ENCODE measurements at places on chromosomes 1 and 21.

DNA sequence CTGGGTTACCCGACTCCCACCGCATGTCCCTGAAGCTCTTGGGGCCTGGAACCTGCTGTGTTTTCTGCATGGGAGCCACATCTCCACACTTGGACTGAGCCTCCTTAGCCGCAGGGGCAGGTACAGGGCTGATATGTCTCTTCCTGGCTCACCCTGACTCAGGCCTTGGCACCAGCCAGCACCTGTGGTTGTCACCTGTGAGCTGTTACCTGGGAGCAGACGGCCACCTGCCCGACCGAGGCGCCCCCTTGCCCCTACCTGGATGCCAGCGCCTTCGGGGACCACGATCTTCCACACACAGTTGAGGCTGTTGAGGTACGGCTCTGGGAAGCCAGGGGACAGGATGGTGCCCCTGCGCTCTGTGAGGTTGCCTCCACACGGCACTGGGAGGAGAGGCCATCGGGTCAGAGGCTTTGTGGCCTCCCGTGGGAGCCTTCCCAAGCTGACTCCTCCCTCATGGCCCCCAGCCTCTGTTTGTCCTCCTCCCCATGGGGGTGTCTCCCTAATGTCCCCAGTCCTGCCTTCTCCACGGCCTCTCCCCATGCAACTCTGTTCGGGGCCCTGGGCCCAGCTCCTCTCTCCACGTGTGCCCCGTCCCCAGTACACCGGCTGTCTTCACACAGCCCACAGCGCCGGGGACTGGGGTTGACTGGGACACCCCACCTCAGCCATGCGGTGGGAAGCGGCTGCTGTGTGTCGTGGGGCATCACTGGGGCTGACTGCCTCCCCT lies 152.0 kb downstream of the ZSCAN20 start:
- no peak for DNase-seq

GRCh38 chr1:201153474-201154388 lies 543 bp downstream of the TMEM9 start:
- no peak for DNase-seq

DNA sequence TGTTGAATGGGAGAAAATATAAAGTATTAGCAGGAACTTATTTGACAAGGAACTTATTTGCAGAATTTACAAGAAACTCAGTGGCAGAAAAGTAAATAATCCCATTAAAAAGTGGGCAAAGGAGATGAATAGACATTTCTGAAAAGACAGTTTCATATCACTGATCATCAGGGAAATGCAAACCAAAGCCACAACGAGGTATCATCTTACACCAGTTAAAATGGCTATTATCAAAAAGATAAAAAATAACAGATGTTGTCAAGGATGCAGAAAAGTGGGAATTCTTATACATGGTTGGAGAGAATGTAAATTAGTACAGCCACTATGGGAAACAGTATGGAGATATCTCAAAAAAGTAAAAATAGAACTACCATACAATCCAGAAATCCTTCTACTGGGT lies 61.0 kb downstream of the SYT14 start:
- DNase-seq = no peak

DNA sequence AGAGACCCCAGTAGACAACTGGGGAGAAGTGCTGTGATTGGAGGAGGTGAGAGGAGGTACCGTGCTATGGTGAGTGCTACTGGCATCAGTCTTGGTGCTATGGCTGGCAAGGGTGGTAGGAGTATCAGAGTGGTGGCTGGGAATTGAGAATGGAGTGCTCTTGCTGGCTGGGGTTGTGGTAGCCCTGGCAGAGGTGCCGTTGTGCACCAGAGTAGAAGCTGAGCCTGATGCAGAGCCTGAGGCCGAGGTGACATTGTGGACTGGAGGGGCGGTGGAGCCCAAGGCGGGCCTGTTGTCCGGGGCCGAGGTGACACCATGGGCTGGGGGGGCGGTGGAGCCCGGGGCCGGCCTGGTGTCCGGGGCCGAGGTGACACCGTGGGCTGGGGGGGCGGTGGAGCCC lies 14.6 kb downstream of the TRIM46 start:
- no peak for DNase-seq

DNA sequence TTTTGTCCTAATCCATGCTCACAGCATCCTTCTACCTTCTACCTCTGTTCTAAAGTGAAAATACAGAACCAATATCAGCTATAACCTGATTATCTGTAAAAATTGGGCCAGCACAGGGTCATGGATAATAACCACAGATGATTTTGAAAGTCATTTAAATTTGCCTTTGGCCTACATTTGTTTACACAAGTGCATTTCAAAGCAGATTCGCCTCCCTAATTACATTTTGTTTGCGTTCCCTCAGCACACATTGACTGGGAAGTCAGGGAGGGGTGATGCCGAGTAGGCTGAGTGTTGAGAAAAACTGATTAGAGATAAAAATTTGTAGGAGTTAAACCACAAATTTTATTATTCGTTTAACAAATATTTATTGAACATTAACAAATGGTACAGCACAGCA lies 19.2 kb upstream of the RGS8 start:
- DNase-seq = no peak

DNA sequence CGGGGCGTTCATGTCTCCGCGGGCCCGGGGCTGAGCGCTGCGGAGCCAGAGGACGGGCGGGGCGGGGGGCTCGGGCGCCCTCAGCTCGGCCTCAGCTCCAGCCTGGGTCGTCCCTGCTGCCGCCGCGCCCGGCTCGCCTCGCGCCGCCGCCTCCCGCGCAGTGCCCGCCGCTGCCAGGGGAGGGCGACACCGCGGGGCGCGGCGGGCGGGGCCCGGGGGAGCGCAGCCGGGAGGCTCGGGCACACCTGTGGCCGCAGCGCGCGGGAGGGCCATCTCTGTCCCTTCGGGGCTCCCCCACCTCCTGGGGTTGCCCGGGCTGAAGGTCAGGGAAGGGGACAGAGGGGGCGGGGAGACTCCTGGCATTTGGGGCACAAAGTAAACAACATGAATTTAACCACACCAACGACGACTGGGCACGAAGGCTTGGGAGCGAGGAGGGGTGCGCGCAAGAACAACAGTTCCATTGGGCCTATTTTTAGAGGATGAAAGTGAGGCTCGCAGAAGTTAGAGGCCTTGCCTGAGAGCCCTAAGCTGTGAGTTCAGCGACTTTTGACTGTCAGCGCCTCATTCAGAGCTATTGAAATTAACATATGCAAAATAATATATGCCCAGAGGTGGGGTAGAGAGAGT lies at the start of gene FAM131C:
FAM131C (minus strand) TSS at position 162 of the 630 bp plus-strand sequence. CDS start 209 bp downstream, outside the sequence.
- DNase-seq = no peak

DNA sequence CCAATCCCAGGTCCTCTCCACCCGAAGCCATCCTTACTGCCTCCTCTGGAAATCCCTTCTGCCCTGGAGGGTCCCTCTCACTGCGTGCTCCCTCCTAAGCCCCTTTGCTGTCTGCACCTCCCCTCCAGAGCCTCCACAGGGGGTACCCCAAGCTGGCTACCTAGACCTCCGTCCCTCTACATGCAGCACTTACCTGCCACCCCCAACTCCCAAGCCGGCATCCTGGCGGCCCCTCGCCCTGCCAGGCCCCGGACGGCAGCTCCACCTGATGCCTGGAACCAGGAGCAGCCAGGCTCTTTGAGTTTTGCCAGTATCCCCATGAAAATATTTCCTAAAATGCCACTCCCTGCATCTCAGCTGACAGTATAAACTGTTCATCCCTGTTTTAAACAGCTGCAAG lies 4.1 kb downstream of the PRDM15 start:
- DNase-seq = no peak

GRCh38 chr1:107670397-107671040 lies 294.5 kb downstream of the VAV3 start:
- DNase-seq = no peak

DNA sequence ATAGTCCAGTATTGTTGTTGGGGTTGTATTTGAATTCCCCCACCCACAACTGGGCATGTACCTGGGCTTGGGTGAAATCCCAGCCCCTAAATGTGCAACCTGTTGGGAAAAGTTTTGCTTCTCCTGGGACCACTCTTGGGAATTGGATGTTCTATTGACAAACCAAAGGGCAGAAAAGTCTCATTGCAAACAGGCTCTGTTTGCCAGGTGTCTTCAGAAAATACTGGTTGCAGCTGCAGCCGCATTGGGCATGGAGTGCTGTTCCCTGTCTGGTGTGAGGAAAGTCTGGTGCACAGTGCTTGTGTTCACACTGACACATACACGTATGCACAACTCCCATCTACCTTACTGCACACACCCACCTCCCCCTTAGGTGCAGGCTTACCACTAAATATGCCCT lies 12.1 kb downstream of the PTPRU start:
- DNase-seq = no peak

DNA sequence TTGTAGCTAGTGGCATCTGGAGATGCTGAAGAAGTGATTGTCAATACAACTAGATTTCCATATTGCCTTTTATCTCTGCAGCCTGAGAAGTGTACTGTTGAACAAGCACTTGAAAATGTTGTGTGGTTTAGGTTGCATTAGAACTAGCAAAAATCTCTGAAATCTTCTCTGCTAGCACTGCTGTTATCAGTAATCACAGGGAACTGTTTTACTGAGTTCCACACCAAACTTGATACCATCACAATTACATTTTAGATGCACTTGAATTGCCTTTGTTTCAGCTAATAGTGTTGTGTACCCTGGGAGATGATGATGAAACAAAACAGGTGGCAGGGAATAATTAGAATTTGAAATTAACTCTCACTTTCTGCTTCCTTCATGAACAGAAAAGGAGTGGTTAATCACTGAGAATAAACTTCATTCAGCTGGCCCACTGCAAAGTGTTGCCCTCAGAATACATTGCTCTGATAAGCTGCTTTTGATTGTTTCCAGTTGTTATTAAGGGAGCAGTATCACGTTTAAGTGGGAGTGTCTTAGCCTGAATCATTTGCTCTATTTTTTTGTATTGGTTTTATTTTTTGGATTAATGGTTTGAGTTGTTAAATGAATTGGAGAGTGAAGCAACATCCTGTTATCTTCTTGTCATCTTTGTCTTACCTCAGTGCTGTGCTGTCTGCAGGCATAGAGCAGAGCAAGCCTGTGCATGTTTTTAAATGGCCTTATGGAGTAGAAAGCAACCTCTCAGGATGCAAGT lies 13.0 kb downstream of the FAM20B start:
- DNase-seq = no peak

Data from NCI-H187 (cell line).